ENCODE measurements at places on chromosomes 2 and 18.

GRCh38 chr2:201201371-201201770 is 18.4 kb downstream of the CASP10 start:
- no peak for DNase-seq

DNA sequence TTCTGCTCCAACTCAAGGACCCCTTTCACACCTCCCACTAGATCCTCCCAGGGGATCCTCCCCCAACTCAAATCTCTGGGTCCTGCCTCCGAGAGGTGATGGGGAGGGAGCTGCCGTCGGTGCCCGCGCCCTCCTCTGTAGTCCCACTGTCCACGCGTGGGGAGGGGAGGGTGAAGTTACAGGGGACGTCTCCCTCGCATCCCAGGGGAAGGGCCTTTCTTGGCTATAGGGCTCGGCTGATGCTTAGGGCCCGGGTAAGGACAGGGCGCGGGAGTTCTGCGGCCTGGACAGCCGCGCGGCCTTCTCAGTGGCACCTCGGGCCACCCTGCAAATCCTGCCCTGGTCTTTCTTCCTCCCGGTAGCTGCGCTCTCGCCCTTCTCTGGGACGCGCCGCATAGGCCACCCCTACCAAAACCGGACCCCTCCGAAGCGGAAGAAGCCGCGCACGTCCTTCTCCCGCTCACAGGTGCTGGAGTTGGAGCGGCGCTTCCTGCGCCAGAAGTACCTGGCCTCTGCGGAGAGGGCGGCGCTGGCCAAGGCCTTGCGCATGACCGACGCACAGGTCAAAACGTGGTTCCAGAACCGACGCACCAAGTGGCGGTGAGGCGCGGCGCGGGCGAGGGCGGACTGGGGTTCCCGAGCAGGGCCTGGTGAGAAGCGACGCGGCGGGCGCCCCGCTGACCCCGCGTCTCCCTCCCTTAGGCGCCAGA is 1.2 kb downstream of the TLX2 start:
- no peak for DNase-seq

DNA sequence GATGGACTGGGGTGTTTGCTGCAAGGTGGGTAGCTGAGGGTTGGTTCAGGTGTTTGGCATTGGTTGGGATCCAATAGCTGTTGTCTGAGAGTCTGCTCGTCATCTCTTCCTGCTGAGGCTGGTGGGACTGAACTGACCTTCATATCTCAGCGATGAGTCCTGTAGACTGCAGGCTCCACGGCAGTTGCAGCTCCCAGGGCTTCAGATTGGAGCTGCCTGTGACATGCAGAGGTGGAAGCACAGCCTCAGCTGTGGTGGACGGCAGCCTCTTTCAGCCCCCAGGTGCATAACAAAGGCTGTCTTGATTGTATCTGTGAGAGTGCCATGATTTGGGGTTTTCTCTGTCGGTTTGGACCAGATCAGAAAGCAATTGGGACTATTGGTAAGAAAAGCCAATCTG is 3.9 kb upstream of the IL1R2 start:
- DNase-seq = no peak

- DNase-seq = no peak
Observed at GRCh38 chr2:14358339-14358738, 274.2 kb upstream of the LRATD1 start.

DNA sequence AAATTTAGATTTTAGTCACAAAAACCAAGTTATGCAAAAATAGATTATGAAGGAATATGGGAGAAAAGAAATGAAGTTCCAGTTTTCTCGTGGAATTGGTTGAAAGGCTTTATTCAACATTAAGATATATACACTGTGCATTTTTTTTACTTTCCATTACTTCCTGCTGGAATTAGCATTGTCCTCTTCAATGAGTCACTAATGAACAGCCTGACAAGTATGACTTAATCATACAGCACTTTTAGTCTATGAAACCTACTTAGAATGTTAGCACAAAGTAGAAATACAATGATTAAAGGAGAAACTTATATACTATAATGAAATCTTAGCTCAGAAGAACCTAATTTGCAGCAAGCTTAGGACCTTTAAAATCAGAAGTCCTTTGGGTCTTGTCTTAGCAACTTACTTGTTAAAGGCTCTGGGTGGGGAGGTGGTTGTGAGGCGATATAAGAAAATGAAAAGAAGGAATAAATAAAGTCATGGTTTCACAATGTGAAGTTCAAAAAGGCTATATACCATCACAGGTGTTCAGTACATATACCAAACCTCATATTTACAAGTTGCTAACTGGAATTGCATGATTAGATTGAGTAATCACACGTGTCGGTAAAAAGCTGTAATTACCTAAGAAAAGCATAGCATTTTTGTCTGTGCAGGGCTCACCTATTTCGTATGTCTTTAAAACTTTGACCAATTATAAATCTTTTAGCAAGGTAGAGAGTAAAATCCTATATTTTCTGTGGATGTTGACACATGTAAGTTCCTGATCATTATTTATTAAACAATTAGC is 236.8 kb downstream of the CAMKMT start:
- DNase-seq = no peak

DNA sequence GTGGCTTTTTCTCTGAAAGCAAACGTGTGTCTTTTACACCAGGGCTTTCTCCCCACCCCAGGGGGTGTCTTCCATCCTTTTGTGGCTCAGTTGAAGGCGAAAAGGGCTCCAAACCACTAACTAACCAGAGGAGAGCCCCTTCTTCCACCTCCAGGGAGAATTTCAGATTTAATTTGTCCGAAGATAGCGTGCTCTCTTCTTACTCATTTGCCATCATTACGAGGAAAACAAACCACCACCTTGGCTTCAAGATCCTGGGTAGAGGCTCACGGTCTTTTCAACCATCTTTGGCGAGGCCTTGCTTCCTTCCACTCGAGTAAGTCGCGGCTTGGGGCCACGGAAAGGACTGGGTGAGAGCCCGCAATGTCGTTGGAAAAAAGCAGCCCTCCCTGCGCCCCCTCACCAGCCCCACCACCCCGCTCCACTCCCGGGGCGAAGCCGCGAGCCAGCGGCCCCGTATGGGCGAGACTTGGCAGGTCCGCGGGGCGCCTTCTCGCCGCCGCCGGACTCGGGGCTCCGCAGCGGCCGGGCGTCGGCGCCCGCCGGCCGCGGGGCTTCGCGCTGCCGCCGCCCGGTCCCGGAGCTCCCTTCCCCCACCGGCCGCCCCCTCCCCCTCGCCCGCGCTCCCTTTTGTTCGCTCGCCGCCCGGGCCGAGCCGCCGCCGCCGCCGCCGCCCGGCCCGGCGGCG is 1.7 kb upstream of the ZNF532 start:
- no peak for DNase-seq

GRCh38 chr2:129812071-129812470 is 167.4 kb upstream of the RAB6C start:
- no peak for DNase-seq

DNA sequence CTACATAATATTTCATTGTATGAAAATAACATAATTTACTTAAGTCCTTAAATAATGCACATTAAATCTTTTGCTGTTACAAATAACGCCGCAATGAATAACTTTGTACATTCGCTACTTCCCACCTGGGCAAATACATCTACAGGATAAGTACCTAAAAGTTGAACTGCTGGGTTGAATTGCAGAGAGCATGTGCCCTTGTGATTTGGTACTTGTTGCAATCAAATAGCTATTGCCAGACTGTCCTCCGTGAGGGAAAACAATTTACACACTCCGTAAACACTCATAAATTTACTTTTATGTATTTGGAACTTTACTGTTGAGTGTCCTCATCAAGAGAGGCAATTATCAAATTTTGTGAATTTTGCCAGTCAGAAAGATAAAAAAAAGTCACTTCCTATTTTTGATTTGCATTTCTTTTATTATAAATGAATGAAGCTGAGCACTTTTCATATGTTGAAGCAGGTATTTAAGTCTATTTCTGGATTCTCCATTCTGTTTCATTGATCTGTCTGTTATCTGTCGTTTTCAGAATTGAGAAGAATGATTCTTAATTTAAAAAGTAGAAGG is 140.8 kb upstream of the SERTAD2 start:
- DNase-seq = no peak

DNA sequence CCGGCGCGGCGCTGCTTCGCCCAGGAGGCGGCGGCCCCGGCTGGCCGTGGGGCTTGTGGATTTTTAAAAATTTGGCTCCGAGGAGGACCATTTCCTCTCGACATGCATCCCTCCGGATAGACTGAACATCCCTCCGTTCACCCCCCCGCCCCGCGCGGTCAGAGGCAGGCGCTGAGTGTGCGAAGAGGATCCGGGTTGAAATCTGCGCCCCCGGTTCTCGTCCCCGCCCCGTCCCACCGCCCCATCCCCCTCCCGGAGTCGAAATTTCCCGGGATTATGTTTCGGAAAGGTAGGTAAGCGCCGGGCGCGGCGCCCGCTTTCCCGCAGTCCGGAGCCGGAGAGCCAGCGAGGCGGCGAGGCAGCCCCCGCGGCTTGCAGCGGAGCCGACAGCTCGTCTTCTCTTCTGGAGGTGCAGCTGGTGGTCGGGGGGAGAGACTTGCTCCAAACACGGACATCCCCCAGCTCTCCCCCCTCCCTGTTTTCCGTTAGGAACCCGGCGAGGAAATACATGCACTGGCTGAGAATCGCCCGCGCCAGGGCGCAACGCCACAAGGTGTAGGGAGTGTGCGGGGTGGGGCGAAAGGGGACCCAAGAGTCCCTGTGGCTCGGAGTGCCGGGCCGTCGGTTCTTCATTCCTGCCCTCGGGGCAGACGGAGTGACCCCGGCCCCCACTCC is at the start of gene PRKCE:
PRKCE (plus strand) TSS at position 261 of the 675 bp plus-strand sequence.
- DNase-seq = peak; percentile 60

DNA sequence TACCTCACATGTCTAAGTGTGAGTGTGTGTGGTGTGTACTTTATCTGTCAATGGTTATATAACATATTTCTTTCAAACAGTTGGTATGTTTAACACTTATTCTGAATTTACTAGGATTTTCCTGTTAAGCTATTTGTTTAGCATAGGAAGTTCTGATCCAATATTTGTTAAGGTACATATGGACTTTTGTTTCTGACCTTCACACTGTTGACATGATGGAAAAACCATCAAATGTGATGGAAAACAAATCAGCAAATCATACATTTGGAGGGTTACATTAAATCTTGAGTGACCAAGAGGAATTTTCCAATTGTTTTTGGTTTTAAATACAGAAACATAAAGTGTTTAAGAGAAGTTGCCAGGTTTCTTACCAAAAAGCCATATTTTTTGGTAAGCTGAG is 638.9 kb downstream of the STK39 start:
- no peak for DNase-seq

DNA sequence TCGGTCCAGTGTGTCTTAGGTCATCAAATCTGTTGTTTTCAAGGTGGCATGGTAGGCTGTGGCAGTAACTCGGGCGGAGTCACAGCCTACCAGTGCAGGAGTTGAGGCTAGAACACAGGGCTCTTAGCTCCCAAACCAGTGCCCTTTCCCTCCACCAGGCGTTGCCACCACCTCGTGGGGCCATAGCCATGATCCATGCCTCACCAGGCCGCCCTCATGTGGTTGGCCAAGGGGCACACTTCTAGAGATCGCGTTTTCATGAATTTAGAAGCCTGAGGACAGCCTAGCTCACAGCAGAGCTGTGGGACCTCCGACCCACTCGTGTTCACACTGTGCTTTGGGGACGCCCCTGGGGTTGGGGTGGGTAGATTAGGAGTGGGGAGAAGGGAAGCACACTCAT is 10.6 kb downstream of the SEC11C start:
- no peak for DNase-seq

DNA sequence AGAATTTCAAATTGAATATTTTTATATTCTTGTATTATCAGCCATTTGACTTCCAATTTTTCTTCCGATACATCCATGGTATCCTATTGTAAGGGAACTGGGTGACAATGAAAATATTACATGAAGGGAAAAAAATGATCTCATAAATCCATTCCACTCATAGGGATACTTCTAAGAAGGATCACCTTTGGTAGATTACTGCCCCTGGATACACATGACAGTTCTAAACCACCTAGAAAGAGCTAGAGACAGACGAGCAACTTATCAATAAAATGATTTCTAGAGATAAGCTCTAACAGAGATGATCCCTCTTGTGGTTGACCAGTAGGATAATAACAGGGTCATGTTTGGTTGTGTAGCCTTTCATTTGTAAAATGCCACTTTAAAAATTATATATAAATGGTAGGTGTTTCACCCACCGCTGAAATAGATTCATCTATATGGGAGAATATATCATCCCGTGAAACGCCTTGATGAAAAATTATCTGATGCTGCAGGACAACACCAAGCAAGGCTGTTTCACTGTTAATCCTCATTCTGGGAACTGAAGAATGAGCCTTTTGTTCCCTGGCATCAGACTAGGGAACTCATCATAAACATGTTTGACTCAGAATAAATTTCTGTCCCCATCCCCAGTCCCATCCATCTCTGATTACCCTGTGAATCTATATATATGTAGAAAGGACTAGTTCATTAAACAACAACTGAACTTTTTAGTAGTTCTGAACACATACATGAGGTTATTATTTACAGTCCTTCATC is 180.0 kb downstream of the TCF4 start:
- DNase-seq = no peak

DNA sequence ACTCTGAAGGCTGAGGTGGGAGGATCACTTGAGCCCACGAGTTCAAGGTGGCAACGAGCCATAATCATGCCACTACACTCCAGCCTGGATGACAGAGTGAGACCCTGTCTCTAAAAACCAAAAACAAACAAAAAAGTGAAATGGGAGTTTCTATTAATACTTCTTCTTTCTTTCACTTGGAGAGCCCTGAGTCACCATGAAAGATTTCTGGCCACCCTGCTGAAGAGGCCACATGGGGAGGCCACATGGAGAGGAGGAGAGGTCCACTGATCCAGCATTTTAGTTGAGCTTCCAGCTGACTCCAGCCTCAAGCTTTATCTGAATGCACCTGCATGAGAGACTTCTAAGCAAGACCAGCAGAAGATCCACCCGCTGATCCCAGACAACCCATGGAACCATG is 74.2 kb upstream of the LAPTM4A start:
- DNase-seq = no peak

DNA sequence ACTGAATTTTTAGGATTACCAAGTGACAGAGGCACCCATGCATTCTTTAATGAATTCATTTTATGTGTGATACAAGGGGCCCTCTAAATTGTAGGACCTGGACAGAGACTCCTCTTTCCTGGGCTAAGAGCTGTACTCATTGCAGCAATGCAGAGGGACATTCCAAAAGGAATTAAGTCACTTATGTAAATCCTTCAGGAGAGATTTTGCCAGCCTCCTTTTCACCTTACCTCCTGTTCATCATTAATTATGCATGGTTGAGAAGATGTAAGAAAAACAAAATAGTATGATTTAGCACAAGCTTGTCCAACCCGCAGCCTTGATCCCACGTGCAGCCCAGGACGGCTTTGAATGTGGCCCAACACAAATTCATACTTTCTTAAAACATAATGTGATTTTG is 84.5 kb upstream of the TANK start:
- DNase-seq = no peak

DNA sequence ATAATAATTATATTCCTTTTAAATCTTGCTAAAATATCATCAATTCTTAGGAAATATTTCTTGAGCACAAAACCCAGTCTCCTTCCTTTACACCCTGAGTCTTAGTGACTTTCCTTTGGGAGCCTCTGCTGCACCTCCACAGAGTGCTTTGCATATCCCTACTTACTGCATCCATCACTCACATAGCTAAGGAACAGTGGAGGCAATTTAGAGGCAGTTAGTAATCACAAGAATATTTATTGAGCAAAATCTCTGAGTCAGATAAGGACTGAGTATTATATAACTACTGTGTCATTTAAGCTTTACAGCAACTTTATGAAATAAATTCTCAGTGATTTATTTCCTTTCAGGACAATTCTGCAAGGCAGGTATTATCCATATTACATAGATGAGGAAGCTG is 327.7 kb downstream of the TMX3 start:
- DNase-seq = no peak

All from dorsolateral prefrontal cortex (tissue), 122 donors.